ENCODE measurements at places on chromosomes 7 and 10.
A peak's percentile ranks its signal among the peaks of the same experiment; 100 is the strongest.

DNA sequence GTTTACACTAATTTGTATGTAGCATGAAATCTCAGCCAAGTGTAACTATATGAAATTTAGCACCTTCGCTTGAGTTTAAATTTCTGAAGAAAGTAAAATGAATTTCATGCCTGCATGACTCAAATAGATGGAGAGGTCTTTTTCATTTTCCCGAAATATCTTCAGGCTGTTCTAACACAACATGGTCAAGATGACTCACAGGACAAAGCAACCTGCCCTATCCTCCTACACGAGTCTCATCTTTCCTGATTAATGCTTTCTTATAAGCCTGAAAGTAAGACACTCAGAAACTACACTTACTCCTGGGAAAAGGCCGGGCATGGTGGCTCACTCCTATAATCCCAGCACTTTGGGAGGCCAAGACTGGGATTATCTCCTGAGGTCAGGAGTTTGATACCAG, 41.2 kb downstream of the CH25H start:
- no peak for DNase-seq

DNA sequence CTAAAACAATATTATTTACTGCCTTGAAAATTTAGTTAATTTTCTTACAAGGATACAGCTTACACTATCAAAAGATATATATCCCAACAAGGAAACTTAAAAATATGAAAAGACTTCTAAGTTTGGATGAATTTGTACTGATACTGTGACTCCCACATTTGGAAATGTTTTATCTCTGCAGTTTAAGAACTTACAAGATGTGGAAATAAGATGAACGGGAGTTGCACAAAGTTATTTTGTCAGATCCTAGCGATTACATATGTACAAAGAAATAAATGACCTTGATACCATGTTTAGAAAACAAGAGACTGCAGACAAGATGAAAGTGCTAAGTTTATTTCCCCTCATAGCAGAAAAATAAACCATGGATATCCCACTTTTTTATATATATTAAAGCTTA, 103.7 kb upstream of the TMEM106B start:
- no peak for DNase-seq

- no peak for DNase-seq
These were observed 35.4 kb upstream of the TNRC18 start for GRCh38 chr7:5458921-5459480.

DNA sequence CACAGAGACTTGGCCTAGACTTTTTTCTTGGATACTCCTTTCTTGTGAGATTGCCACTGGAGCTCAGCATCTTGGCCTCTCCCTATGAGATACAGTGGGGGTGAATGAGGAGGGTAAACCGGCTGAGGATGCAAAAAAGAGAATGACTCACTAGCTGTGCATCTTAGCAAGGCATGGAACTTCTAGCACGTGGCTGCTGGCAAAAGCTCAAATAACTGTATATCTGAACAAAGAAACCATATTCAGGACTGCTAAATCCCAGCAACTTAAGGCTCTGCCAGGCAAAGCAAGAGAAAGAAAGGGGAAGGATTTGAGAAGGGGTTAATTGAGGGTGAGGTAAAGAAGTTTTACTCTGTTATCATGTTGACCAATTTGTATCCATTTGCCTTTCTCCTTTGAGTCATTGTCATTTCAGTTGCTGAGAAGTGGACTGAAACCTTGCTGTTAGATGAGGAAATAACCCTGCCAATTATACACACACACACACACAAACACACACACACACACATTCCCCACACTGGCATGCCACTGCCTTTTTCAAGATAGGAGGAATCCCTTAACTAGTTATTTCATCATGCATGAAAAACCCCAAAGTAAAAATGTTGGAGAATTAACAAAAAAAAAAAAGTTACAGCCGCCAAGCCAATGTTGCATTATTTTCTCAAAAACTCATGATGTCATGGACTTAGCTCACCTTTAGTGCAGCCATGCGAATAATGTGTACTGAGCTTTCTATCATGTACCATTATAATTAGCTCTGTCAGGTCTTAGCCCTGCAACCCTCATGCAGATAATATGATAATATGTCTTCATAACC, 997.3 kb downstream of the LRMDA start:
- DNase-seq: no peak

- DNase-seq: no peak
These were observed 61.2 kb downstream of the SH2D4B start for GRCh38 chr10:80598951-80599350.

DNA sequence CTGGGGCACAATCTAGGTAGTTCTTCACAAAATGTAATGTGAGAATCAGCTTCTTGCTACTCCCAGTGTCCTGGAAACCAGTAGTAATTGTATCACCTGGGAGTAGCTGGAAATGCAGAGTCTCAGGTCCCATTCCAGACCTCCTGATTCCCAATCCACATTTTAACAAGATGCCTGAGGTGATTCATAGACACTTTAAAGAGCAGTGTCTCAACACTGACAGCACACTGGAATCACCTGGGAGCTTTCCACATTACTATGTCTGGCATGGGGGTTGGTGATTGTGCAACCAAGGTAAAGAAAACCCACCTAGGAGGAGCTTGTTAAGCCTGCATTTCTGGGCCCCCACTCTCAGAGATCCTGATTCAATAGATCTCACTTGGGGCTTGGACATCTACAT, 11.1 kb downstream of the DPY19L1 start:
- no peak for DNase-seq

- no peak for DNase-seq
These were observed 82.8 kb upstream of the EEPD1 start for GRCh38 chr7:36070230-36070629.

GRCh38 chr7:142733271-142733670, 16.0 kb upstream of the PRSS1 start:
- no peak for DNase-seq

DNA sequence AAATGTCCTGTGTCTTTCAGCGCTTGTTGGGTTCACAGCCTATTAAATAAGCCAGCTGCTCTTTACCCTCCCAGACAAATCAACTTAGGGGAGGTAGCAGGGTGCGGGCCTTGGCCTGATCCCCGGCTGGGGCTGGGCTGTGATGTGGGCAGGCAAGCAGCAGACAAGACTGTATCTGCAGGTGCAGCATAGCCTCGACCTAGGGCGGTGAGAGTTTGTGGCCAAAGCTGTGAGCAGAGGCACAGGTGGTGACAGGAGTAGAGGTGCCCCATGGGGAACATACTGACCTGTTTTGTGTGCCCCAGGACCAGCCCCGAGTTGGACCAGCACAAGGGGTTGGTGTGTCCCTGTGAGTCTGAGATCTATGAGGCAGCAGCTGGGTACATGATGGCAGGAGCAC, 885.4 kb downstream of the ZNF37A start:
- DNase-seq: no peak

GRCh38 chr10:35271086-35271858, 65.0 kb upstream of the CCNY start:
- no peak for DNase-seq

DNA sequence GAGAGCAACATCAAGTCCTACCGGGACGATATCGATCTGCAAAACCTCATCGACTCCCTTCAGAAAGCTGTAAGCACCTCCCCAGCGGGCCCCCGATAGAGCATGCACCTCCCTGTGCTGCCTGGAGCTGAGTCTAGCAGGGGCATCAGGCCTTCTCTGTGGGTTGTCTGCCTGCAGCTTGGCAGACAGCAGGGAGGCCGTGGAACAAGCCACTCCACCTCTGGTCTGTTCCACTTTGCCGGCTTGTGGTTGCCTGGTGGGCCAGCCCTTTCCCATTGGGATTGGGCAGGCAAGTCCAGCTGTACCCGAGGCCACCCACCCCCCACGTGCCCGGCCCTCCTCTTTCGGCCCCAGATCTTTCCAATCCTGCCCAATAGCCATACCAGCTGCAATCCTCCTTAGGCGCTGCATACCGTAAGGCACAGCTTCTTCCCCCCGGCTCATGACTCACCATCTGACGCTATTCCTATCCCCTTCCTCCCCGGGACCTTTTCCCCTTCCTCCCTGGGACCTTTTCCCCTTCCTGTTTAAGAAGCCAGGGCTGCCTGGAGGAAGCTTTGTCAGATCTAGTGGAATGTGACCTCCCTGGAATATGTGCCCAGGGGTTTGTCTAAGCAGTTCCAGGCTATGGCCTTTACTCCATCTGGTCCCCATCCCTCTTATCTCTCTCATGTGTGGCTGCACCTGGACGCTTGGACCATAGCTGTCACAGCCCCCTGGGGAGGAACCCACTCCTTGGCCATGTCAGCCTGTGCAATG, 28.1 kb upstream of the SH2D4B start:
- no peak for DNase-seq

- DNase-seq: no peak
These were observed 24.6 kb downstream of the C7orf33 start for GRCh38 chr7:148615085-148615730.

- DNase-seq: no peak
These were observed 52.0 kb downstream of the THNSL1 start for GRCh38 chr10:25068152-25069058.

DNA sequence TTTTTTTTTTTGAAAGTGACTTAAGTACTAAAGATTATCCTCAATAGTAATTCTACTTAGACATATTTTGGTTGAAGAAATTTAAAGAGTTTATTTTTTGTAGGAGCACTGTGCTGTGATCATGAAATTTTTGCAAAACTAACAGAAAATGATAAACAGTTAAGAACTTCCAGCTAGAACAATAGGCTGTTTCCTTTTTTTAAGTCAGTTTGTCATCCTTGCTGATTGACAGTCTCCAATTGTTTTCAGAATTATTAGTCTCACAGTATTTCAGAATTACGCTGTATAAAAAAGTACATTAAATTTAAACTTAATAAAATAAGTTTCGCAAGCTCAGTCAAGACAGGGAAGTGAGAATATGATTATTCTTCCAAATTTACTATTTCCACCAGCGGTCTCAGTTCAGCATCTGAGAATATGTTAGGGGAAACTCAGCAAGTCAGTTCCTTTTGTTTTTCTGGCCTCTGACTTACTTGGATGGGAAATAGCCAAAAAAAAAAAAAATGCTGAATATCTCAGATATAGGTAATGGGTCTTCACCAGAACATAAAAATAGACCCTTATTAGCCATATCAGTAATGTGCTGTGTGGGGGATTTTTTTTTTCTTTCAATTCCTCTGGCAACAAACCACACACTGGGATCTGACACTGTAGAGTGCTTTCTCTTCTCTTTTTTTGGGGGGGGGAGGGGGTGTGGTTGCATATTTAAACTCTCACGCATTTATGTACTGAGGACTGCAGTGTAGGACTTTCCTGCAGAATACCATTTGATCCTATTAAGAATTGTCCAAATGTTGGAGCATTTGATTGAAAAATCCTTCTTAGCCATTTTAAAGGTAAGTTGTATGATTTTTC, at the start of gene CD36:
CD36 (plus strand) TSS at position 732 of the 855 bp plus-strand sequence. CDS start 8,099 bp downstream, outside the sequence.
- DNase-seq: no peak

GRCh38 chr7:19101909-19102308, 15.5 kb downstream of the TWIST1 start:
- no peak for DNase-seq

- DNase-seq: no peak
These were observed 261.2 kb upstream of the SHH start for GRCh38 chr7:156073366-156074052.

- DNase-seq: no peak
These were observed 24.9 kb downstream of the MTURN start for GRCh38 chr7:30159698-30160143.

- DNase-seq: no peak
These were observed 146.4 kb upstream of the ZNF32 start for GRCh38 chr10:43795093-43795492.

- DNase-seq: no peak
These were observed 311.9 kb downstream of the LRMDA start for GRCh38 chr10:75743291-75743778.

- DNase-seq: no peak
These were observed 196.7 kb downstream of the PRKG1 start for GRCh38 chr10:51270936-51271530.

GRCh38 chr10:98172495-98172894, 38.0 kb downstream of the R3HCC1L start:
- DNase-seq: no peak

- no peak for DNase-seq
These were observed 62.9 kb upstream of the VKORC1L1 start for GRCh38 chr7:65809982-65810288.

- no peak for DNase-seq
These were observed 420.7 kb upstream of the LRRTM3 start for GRCh38 chr10:66505003-66505657.

GRCh38 chr10:125284875-125285597, 124.7 kb upstream of the CTBP2 start:
- no peak for DNase-seq

GRCh38 chr7:107946451-107946850, 55.5 kb downstream of the DLD start:
- DNase-seq: no peak

- DNase-seq: no peak
These were observed 42.9 kb downstream of the MKLN1 start for GRCh38 chr7:131370523-131370968.

- DNase-seq: peak; percentile 77
These were observed 97.7 kb upstream of the MTPN start for GRCh38 chr7:136074843-136075242.

- DNase-seq: peak; percentile 60
These were observed 21.6 kb upstream of the AP5Z1 start for GRCh38 chr7:4753598-4754432.

GRCh38 chr10:82889728-82890127, 1014.7 kb downstream of the NRG3 start:
- DNase-seq: no peak

GRCh38 chr7:73871163-73872011, 10.4 kb downstream of the TMEM270 start:
- DNase-seq: no peak

DNA sequence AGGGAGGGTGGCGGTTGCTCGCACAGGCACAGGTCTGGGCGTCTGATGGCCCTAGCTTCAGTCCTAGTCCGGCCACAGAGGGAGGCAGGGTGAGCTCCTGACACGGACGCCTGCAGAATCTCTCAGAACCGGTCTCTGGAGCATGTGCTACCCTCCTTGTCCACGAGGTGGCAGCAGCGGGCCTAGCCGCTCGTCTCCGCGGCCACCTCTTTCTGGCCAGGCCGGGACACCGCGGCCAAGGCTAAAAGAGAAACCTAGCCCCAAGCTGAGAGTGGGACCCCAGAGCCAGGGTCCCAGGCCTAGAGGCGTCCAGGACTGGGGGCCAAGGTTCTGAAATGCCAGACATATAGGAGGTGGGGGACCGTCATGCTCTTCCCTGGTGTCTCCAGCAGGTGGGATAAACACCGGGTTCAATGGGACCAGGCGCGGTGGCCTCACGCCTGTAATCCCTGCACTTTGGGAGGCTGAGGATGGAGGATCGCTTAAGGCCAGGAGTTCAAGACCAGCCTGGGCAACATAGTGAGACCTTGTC, 3.2 kb upstream of the LAT2 start:
- peak; percentile 40 for DNase-seq

- DNase-seq: peak; percentile 46
These were observed 129.3 kb downstream of the PKD1L1 start for GRCh38 chr7:47818796-47819606.
